ENCODE measurements at places on chromosomes 13 and 19.

GRCh38 chr13:32107474-32107873, 75.9 kb downstream of the FRY start:
- no peak for DNase-seq

GRCh38 chr13:31930490-31930889, 101.1 kb upstream of the FRY start:
- DNase-seq: no peak

DNA sequence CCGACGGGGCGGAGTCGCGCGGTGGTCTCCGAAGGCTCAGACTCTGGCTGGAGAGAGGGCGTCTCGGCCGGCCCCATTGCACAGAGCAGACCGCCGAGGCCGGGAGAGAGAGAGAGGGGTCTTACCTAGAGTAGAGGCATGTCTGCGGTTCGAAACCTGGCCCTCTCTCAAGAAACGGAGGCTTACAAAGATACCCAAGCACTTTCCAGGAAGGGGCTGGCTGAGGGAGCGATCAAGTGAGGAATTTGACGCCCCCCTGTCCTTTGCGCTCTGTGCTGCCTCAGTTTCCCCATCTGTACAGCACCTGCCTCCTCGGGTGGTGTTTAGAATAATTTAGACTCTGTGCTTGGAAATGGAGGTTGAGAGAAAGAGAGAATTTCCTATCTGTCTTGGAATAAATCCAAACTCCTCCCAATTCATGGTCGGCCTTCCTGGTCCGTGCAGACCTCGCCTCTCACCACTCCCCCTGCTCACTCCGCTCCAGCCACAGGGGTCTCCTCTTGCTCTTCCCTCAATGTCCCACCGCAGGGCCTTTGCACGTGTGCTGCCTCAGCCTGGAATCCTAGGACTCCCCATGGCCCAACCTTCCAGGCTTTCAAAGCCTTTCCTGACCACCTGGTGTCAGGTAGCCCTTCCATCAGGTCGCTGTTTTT, 658 bp upstream of the ISOC2 start:
- DNase-seq: peak; percentile 58

GRCh38 chr19:50724522-50725217, 1.5 kb downstream of the CLEC11A start:
- DNase-seq: peak; percentile 100

- no peak for DNase-seq
These were observed 445.7 kb downstream of the RFC3 start for GRCh38 chr13:34263681-34264080.

- DNase-seq: no peak
These were observed 29.0 kb downstream of the BTBD2 start for GRCh38 chr19:1986357-1987162.

DNA sequence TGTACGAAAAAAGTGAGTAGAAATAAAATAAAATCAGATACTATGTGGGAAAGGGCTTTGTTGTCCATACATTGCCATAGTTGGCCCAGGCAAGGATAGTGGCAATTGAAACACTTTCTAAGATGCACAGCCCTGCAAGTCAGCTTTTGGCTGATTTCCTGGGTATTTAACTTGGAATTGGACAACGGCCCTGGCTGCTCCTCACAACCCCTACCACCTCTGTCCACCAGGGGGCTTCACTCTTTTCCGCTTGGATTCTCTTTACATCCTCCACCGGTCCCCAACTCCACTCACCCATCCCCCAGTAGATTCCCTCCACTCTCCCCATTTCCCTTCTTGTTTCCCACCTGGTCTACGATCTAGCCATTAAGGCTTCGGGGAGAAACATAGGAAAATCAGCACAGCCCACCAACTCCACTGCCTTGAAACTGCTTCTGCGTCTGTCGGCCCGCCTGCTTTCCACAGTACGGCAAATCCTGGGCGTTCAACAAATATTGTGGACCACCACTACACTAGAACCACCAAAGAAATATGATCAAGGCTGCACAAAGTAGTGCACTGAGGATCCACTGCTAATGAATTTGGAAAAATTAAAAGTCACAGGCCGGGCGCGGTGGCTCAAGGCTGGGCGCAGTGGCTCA, 48.6 kb upstream of the GTF3A start:
- peak; percentile 80 for DNase-seq

GRCh38 chr19:38977445-38978325, 2.1 kb upstream of the FBXO17 start:
- peak; percentile 25 for DNase-seq

- DNase-seq: peak; percentile 22
These were observed 18.8 kb downstream of the MTRF1 start for GRCh38 chr13:41244556-41244955.

DNA sequence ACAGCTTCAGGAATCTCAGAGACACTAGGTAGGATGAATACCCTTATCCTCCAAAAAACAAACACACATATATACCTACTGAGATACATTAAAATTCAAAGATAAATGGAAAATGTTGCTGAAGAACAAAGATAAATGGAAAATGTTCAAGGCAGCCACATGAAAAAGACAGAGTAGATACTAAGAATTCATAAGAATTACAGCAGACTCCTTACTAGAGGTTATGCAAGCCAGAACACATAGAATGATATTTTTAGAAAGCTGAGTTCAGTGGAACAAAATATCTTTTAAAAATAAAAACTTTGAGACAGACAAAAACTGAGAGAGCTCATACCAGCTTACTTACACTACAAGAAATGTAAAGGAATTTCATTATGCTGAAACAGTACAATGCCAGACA, 35.6 kb downstream of the UCHL3 start:
- no peak for DNase-seq

- peak; percentile 47 for DNase-seq
These were observed 664 bp downstream of the ICAM5 start for GRCh38 chr19:10290357-10290875.

GRCh38 chr13:97430296-97430695, 3.7 kb upstream of the RAP2A start:
- DNase-seq: no peak
